ENCODE measurements at places on chromosomes 16 and 17.

GRCh38 chr16:24917236-24917635 is 71.5 kb downstream of the SLC5A11 start:
- DNase-seq, result no peak

DNA sequence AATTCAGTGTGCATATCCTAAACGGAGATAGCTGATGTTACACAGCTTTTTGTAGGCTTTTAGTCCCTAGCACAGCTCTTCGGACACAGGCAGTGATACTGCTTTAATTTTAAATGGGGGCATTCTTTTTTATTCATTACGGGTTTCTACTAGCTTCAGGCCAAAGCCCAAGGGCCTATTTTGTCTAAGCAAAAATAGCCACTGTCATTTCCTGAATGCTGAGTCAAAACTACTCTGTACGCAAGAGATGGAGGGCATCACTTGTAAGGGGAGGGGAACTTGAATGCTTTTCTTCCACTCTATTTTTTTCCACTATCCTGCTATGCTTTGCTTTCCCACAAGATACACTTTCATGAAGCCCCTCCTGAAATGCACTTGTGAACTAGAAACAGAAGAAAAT is 360.7 kb downstream of the PMP22 start:
- DNase-seq, result no peak

DNA sequence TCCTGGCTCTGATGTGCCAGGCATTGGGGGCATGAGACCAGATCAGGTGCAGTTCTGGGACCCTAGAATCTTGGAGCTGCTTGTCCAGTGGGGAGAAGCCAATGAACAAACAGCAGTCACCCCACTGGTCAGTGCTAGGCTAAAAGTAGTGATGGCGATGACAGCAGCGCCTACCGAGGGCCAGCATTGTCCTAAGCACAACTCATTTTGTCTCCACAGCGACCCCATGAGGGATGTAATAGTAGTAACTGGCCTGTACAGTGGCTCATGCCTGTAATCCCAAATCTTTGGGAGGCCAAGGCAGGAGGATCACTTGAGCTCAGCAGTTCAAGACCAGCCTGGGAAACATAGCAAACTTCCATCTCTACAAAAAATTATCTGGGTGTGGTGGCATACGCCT is 6.2 kb downstream of the SMCR8 start:
- no peak for DNase-seq

GRCh38 chr17:47831934-47832327 is 461 bp downstream of the LRRC46 start:
- no peak for DNase-seq

- DNase-seq, result no peak
Measured at GRCh38 chr17:62916684-62917571, 49.1 kb upstream of the TANC2 start.

GRCh38 chr17:11786711-11787438 is 188.6 kb downstream of the DNAH9 start:
- no peak for DNase-seq
